Hematopoietic multipotent progenitor cell treated with erythropoietin and hydrocortisone succinate and interleukin-3 and kit ligand, for 8 days (in vitro differentiated cells): ENCODE measurements at places on chromosomes 1 and 21.

GRCh38 chr1:60108196-60108595 lies 34.6 kb upstream of the C1orf87 start:
- no peak for DNase-seq

DNA sequence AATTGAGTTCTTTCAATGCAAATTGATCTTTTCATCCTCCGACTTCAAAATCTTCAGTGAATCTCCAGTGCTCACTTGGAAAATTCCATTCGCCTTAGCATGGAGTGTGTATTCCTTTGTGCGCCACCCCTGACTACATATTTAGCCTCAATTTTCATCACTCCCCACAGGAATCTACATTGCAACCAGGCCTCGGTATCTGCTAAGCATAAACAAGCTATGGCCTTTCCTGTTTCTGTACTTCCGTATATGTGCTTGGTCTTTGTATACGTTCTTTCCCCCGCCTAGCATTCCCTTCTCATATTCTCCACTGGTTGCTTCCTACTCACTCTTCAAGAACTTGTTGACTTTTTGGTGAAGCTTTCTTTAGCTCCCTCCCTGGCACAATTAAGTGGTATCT lies 470.8 kb downstream of the LMO4 start:
- no peak for DNase-seq

GRCh38 chr1:105027838-105028471 lies 1278.3 kb downstream of the AMY1C start:
- DNase-seq = no peak

DNA sequence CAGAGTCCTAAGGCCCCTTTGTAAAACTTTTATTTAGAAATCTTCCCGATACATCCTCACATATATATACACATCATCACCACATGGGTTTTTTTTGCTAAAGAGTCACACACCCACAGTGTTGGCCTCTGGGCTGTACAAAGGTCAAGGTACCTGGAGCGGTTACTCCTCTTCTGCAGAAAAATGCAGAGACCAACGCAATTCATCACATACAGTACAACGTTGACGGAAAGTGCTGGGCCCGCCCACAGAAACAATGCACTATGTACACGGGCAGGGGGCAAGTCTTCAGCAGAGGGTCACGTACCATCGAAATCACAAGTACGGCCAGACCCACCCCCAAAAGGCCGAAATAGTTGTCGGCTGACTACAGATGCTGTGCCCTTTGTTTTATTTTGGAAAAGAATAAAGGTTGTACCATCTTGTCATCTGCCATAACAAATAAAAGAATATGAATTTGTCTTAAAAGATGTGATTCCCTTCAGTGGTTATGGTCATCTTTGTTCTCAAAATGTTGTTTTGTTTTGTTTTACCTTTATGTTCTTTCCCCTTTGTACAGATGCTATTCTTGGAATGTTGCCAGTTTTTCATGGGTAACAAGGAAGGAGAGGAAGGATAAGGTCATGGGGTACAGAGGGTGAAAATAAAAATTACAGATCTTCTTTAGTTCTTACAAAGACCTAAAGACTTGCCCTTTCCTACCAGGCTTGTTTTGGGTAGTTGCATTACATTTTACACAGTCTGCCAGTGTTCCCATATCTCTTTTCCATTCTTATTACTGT lies 15.6 kb downstream of the TAL1 start:
- DNase-seq = peak; percentile 40

DNA sequence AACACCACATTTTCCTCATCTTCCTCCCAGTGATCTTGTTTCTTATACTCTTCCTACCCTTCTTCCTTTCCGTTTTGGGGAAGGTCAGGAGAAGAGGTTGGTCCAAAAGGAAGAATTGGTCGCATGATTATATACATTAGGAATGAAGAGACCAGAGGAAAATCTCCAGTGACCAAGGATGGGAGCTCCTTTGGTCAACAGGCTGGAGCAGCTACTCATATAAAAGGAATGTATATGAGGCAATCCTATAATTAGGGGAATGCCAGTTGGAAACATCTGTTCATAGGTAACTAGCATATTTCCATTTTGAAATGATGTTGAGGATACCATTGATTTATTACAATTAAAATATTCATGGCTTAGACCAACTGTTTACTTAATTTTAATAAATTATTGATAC lies 114.5 kb downstream of the LRRC40 start:
- DNase-seq = no peak
